ENCODE measurements at places on chromosomes 2 and 18.

- DNase-seq = no peak
Observed at GRCh38 chr18:21747268-21747667, 6.7 kb downstream of the MIB1 start.

- DNase-seq = no peak
Observed at GRCh38 chr2:57022496-57022895, 838.7 kb downstream of the CCDC85A start.

GRCh38 chr2:13508671-13509070 is 791.9 kb downstream of the TRIB2 start:
- DNase-seq = peak; percentile 68

DNA sequence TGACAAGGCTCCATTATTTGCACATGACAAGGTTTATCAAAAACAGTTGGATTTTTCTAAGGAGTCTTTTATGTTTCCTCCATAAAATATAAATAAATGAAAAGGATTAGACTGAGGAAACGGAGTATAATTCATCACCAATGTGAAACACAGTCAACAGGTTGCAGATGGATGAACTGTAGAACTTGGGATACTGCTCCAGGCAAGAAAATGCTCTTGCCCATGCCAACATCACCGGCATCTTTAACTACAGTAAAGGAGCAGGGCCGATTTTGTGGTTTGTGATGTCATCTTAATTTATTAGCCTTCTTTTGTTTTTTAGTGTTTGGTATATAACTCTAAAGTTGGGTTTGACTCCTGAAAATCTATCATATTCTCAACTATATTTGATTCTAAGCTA is 577.3 kb downstream of the EPHA4 start:
- no peak for DNase-seq

DNA sequence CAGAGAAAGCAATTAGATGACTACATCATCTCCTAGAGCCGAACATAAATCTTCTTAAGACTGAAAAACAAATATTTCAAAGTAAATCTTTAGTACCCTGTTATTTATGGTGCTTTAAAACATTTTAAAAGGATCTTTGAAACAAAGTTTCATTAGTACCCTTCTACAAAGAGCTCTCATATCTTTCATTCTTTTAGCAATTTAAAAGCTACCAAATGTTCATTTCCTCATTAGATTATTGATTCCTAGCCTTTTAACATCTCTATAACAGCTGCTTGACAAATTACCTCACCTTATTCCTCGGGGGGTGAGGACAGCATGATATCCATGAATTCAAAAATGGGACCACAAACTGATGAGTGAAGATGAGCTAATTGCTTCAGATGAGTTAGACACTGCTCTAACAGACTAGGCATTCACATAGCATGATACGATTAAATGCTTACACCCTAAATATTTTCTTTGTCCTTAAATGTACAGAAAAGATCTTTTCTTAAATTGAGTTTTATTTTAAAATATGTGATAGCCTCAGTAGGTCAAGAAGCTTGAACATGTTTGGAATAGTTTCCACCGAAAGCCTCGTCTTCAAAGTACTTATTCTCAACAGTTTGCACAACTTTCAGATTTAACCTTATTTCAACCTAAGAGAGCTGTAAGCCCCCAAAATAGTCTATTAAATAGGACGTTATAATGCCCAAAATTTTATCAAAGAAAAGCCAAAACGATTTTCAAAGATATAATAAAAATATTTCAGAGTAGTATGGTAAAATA is 2.1 kb downstream of the ATAD2B start:
- no peak for DNase-seq

GRCh38 chr2:3974765-3975164 is 271.4 kb downstream of the DCDC2C start:
- DNase-seq = no peak

DNA sequence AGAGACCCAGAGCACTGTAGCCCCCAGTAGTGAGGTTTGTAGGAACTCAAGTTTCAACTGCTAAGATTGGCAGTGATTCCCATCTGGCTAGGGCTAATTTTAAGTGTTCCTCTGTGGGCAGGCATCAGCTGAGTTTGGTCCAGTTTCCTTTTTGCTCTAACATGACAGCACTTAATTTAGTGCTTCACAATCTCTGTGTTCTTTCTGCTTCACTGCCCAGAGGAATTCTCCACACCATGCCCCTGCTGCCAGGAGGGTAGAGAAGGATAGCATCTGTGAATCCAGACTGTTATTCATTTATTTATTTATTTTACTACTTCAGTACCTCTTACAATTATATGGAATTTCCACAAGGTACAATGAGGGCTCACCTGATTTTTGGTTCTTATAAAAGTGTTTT is 549.9 kb upstream of the FSIP2 start:
- no peak for DNase-seq

GRCh38 chr2:239245872-239246721 is 154.7 kb downstream of the HDAC4 start:
- peak; percentile 24 for DNase-seq

- DNase-seq = no peak
Observed at GRCh38 chr2:140539242-140539875, 1591.5 kb downstream of the LRP1B start.

DNA sequence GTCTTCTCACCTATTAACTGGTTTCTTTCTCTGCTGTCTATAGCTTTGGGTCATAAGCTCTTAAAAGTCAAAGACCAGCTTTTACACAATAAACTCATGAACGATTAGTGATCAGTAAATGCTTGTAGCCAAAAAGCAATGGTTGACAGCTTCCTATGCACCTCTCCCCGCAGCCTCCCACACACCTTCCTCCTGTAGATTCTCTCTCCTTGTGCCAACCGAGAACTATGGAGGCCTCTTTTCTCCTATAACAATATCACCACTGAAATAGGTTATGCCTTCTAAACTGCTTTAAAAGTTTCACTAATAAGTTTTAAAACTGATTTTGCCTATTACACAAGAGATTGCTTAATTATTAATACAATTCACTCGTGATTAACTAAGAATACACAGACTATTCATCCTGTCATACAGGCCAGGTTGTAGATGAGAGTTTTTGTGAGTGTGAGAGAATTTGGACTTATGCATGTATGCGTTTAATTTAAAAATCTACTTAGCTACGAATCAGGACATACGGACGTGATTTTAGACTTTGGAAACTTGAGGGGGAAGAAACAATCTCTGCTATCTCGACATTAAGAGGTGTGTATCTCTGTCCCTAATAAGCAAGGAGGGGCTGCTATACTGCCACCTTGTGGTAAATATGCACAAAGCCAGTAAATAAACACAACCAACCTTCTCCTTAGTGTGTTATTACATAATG is 229.1 kb upstream of the RBBP8 start:
- DNase-seq = peak; percentile 25

DNA sequence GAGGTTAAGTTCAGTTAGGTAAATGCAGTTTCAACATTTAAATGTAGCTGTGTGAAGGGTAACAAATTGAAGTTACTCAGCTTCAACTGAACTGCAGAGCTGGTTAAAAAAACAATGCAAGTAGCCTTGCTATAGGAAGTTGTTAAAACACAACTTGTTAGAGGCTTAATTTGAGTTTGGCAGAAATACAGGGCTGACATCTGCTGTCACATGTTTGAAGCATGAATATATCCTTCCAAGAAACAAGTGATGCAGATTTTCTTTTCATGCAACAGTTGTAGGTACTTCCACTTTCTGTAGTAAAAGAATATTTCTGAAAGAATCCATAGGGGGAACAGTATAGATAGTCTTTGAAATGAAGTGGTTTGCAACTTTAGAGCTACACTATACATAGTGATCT is 208.7 kb upstream of the RASGRP3 start:
- no peak for DNase-seq

DNA sequence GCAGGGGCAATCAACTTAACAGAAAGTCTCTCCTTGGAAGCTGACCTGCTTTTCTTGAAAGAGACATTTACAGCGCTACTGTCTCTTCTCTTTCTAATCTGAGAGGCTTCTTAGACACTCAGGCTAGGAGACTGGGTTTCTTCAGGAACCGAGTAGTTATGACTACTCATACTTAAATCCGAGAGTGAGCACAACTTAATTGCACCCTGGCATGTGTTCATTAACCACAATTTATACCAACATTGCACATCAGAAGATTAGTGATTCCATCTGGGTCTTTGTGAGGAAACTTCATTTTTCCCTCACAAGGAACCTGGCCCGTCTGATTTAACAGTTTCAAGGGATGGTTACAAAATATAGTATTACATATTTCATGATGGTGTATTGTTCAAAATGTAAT is 176.9 kb downstream of the UBE2E3 start:
- DNase-seq = no peak

GRCh38 chr2:7566382-7566881 is 649.2 kb downstream of the RNF144A start:
- no peak for DNase-seq

DNA sequence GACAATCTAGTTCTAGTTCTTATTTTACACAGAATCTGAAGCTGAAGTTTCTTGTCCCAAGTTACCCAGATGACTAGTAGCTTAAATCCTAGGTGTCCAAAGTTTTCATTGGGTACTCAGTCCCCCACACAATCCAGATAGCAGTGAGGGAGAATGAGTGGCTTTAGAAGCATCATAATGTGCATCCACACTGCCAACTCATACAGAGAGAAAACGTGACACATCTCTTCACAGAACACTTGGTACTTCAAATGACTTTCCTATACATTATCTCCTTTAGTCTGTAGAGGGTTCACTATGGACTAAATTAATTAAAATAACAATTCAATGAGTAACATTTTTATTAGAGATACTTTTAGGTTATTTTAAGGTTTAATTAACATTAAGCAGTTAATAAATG is 45.2 kb downstream of the STRADB start:
- no peak for DNase-seq

DNA sequence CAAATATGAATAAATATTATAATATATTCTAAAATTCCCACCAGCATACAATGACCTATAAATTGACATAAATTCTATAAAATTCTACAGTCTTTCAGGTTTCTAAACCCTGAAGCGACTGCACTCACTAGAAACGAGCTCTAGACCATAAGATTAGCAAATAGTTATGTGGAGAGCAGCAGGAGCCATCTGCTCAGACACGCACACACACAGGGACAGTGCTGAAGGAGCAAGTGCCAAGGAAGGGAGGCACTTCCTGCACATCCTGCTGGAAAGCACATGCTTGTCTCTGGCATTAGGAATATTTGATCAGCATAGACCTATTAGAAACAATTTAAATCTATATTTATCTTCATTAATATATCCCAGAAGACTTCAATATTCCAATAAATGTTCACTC is 713.9 kb upstream of the CDH2 start:
- DNase-seq = no peak

DNA sequence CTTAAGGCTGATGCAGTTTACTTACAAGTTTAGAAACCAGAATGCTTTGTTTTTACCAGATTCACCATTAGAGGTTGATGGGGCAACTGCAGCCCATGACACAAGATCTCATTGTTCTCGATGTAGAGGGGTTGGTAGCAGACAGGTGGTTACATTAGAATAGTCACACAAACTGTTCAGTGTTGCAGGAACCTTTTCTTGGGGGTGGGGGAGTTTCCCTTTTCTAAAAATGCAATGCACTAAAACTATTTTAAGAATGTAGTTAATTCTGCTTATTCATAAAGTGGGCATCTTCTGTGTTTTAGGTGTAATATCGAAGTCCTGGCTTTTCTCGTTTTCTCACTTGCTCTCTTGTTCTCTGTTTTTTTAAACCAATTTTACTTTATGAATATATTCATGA is 99.4 kb upstream of the IL1R2 start:
- no peak for DNase-seq

DNA sequence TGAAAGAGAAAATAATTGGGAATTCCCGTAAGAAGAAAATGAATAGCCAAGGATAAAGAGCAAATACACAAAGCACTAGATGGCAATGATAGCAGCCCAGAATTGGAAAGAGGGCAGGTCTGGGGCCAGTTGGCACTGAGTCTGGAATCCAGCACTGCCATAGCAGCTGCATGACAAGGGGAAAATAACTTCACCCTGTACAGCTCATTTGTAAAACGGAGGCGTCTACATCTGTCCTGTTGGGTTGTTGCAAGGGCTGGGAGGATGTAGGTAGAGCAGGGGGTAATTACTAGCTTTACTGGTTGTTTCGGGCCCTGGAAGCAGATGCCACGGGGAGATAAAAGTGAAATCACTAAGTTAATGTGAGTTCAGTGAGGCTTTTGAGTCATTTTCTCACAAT is 110.0 kb upstream of the RASGRP3 start:
- no peak for DNase-seq

- no peak for DNase-seq
Observed at GRCh38 chr18:66048406-66048805, 297.6 kb downstream of the CDH7 start.

DNA sequence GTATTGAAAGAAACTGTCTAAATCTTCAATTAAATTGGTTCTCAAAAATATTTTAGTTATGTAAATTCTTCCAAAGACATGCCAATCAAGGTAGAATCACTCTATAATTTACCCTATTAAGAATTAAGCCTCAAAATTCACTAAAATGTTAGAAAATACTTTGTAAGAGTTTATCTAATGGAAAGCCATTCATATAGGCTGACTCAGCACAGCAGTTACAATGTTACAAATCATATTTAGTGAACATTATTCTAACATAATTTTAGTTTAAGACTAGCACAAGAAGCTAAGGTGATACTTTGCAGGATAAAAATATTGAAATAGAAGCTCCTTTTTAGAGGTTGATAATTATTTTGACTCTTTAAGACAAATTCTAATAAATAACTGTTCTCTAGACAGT is 137.0 kb downstream of the ZNF385B start:
- DNase-seq = no peak

DNA sequence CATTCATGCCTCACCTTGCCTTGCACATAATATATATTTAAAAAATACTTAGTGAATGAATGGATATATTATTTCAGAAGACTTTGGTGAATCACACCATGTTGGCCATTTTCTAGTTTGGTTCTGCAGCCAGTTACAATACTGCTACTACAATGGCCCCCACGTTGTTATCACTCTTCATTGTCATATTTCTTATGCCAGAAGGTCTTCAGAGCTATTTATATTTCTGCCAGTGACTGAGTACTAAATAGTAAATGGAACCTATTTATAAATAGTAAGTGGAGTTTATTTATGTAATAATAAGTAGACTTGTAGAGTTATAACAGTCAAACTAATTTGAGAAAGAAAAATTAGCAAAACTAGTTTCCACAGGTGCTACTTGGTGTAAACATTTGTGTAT is 516.6 kb upstream of the SYT4 start:
- no peak for DNase-seq

GRCh38 chr2:154261473-154262027 is 389.8 kb downstream of the GALNT13 start:
- no peak for DNase-seq

- no peak for DNase-seq
Observed at GRCh38 chr2:235105821-235106359, 154.1 kb downstream of the SH3BP4 start.

- no peak for DNase-seq
Observed at GRCh38 chr18:42707080-42707479, 408.4 kb downstream of the RIT2 start.
